T-helper 9 cell (primary cell): ENCODE measurements at places on chromosomes 4 and X.

DNA sequence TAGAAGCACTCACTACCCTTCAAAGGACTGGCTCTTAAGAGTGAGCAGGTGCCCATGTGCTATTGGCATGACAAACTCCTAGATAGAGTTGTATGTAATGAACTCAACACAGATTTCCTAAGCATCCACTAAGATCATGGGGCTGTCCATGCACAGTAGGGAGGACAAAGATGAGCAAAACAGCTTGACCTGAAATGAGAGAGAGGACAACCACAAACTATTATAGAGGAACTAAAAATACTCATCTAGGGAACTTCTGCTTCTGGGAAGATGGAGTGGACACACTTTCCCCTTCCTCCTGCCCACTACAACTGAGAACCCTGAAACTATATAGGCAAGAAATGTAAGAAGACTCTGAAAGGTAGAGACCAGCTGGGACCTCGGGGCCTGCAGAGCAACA, 20.8 kb upstream of the TMEM128 start:
- DNase-seq, result no peak

- no peak for DNase-seq
Observed at GRCh38 chr4:128787509-128788311, 21.8 kb upstream of the JADE1 start.

- no peak for DNase-seq
Observed at GRCh38 chr4:118318931-118319330, 33.9 kb downstream of the PRSS12 start.

DNA sequence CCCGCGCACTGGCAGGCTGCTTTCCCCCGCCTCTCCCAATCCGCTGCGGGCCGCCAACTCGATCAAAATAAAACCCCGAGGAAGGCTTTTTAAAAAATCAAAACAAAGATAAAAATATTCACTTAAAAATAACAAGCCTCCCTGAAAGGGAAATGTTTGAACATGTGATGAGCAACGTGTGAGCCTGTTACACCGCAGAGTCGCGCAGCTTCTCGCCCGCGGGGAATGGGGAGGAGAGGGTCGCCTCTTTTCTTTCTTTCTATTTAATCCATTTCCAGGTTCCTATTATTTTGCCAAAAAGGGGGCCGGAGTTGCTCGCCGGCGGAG, 326.0 kb upstream of the F9 start:
- no peak for DNase-seq

- DNase-seq, result no peak
Observed at GRCh38 chrX:98380556-98380955, 1496.8 kb downstream of the RPA4 start.

GRCh38 chr4:32562010-32562409, 1841.8 kb downstream of the PCDH7 start:
- no peak for DNase-seq

DNA sequence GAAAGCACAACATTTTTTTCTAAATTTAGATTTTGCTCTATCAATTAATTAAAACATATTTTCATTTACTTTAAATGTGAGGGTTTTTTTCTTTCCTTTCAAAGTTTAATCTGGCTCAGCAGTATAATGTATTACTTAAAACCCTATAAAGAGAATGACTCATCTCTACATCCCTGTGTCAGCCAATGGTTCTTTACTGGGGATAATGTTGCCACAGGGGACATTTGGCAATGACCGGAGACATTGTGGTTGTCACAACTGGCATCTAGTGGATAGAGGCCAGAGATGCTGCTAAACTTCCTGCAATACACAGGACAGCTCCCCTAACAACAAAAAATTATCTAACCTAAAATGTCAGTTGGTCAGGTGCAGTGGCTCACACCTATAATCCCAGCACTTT, 53.8 kb downstream of the SYNPO2 start:
- no peak for DNase-seq

DNA sequence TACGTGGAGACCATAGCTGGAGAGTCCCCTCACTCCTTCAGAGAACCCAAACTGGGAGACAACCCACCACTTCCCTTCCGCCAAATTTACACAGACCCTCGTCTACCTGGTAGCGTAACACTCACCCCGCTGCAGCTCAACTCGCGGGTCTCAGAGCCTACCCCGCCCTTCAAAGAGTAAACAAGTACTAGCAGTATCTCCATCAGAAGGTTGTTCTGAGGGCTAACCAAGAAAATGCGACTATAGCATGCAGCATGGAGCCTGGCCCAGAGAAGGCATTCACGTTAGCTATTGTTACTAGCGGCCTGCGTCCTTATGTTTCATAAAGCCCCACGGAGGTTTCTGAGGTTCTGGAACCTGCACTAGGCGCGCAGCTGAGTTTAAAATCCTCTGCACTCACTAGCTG, 531 bp upstream of the MANBA start:
- no peak for DNase-seq

DNA sequence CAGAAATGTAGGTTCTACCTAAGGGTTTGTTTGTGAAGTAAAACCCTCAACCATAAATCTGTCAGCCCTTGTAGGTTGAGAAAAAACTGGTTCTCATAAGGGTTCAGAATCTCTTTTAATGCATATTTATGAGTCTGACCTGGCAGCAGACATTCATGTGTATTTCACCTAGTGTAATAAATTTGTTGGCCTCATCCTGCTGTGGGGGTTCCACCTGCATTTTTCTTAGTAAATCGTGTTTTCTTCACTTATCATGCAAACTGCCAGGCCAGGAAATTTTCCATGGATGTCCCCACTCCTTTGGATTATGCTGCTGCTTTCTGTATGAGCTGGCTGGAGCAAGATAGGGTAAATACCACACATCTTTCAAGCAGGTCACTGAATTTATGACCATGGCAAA, 42.4 kb downstream of the KLHL13 start:
- no peak for DNase-seq

GRCh38 chrX:30967516-30967915, 78.5 kb upstream of the TAB3 start:
- DNase-seq, result no peak

DNA sequence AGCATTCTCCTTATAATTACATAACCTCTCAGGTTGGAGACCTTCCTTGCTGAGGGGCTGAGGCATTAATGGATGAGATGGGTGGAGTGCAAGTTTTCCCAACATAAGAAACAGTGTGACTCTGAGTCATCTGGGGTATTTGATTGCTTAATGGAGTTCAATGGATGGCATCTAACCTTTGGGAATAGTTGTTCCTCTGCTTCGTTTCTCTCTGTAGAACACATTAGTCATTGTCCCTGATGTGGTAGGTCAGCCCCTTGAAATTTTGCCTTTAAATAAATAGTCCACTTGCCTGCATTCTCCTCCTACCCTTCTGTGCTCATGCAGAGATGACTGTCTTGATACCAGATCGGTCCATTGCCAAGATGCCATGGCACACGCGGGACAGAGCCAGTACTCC, 38.6 kb downstream of the SLITRK2 start:
- DNase-seq, result no peak

- no peak for DNase-seq
Observed at GRCh38 chr4:98283219-98284189, 22.3 kb downstream of the RAP1GDS1 start.

- peak; percentile 3 for DNase-seq
Observed at GRCh38 chr4:56976283-56976836, 1.0 kb downstream of the NOA1 start.

DNA sequence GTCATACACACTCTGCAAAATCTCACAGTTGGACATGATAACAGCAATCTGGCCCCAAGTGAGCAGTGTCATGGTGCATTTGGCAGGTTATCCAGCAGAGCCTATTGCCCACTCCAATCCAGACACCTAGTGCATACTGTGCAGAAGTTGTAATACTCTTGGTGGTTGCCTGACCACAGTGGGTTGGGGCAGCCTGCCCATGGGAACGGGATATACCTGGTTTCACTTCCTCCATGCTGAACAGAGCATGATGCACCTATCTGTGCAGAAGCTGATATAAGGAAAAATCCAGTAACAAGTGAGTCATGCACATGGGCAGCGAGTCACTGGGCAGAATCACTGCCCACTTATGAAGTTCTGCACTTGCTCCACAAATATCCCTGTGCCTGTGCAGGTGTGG, 105.3 kb upstream of the IGSF1 start:
- no peak for DNase-seq

DNA sequence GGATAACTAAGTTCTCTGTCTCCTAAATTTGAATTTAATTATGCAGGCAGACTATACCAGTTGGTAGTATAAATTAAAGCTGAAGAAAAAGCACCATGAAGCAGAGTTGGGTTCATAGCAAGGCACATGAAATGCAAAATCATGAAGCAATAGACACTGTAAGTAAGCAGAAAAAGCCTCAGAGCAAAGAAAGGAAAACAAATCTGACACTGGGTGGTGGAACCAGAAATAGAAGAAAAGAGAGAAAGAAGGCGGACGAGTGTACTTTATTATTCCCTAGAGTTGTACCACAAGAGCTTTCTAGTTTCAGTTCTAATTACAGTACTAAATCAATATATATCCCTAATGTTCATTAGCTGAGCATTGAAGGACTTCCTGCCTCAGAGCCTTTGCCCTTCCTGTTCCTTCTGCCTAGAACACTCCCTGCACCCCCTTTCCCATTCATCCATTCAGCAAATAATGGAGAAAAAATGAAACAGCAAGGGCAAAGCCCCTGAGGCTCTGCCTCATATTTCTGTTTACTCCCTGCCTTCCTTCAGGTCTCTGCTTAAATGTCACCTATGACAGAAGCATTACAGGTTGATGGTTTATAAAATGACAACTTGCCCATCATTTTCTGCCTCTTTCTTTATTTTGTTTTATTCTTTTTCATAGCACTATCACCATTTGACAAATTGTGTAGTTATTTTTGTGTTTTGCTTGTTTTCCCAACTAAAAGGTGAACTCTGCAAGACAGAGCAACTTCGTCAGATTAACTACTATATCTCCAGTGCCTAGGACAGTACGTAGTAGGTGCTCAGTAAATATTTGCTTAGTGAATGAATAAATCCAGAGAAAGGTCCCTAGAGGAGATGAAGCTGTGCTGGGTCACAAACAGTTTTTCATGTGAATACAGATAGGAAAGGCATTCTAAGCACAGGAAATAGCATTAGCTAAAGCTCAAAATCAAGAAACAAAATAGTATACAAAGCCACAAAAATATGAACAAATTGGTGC, 154.0 kb upstream of the RASGEF1B start:
- DNase-seq, result no peak

- DNase-seq, result no peak
Observed at GRCh38 chr4:90542216-90542615, 415.0 kb downstream of the CCSER1 start.

DNA sequence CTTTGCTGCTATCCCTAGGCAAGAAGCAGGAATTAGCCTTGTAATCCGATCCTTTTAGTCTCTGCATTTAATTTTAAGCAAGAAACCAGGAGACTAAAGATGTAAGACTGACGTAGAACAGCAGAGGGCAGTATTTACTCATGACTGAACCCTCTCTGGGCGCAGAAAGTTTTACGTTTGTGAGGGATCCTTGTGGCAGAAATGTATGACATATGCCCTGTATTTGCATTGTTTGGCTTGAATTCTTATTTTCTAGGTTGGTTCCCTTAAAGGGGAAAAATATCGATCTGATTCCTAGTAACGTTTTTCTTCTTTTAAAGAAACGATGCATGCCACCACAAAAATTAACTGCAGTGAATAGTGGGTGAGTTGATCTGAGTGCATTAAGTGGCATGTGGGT, 1.3 kb upstream of the FAT4 start:
- DNase-seq, result no peak

GRCh38 chrX:114800719-114801118, 216.7 kb downstream of the IL13RA2 start:
- DNase-seq, result no peak

GRCh38 chr4:176185051-176185450, 10.3 kb downstream of the SPATA4 start:
- DNase-seq, result no peak
